Type B pancreatic cell (in vitro differentiated cells): ENCODE measurements at places on chromosomes 5 and 9. TPM values are rescaled to one million over a fixed set of nuclear protein-coding genes. Genes with fewer than 3 reads are reported as not detected.

GRCh38 chr9:133423216-133423615 lies 1.0 kb downstream of the ADAMTS13 start:
- no peak for DNase-seq

DNA sequence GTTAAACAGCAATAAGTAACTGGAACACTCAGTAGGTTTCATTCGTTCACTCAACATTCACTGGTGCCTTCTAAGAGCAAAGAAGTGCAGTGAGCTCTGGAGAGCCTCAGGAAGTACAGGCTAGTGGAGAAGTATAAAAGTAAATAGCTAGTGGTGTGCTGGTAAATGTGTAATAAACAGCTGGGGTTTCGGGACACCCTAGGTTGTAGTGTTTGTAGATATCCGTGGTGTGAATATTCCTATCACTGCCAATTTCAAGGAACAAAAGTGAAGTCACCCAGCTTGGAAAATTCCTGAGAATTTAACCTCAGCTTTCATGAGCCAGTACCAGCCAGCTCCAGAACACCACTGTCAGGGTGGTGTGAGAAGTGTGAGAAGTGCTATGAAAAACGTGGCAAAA lies 75.9 kb downstream of the GABBR2 start:
- no peak for DNase-seq

- DNase-seq: no peak
Measured at GRCh38 chr9:124429530-124429867, 14.3 kb upstream of the PSMB7 start.

- no peak for DNase-seq
Measured at GRCh38 chr5:113578091-113578490, 64.6 kb downstream of the YTHDC2 start.

GRCh38 chr5:165775111-165775510 lies 2269.7 kb downstream of the MAT2B start:
- DNase-seq: no peak

DNA sequence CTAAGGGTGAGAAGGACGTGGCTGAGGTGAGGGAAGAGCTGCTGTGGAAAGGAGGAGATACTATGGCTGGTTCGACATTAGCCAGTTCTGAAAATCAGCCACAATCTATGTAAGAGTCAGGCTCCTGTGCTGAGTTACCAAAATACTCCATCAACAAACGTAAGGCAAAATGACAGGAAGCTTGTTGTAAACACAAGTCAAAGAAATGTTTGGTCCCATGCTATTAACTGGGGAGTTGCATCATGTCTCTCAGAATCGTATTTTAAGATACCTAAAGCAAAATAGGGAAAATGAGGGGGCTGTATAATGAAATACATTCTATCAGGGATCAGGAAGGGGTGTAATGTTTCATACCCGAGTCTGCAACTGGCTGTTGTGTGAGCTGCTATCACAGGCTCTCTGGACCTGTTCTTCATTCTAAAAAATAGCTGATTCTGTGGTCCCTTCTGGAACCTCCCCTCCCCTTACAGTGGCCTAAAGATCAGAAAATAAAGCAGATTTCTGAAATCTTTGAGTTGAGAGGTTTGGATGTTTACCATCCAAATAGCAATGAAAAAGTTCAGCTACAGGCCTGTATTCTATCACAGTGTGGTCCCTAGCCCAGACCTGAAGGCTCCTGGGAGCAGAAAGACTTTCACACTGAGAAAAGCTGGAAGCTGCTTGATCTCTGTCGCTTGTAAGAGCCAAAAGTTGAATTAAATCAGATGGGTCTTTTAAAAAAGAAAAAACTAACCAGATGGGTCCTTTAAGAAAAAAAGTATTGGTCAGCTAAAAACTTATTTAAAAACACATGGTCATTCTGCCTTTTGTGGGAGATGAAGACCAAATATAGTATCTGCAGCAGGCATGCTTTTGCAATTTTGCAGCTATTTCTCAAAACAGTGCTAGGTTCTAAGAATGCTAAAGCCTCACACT lies 97.8 kb upstream of the SMC5 start:
- DNase-seq: no peak

DNA sequence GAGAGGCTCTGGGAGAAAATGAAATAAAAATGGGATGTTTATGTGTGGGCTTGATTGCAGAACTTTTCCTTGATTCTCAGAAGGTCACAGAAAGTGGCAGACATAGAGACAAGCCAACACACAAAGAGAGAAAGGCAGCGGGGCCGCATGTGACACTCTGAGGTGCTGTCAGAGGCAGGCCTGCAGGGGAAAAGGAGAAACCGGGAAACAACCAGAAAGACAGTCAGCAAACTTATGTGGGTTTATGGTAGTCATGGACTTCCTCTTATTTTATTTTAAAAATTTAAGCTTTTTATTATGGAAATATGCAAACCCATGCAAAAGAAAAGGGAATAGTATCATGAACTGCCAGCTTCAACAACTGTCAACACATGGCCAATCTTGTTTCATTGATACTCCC lies 16.3 kb upstream of the IGFBPL1 start:
- DNase-seq: no peak

- no peak for DNase-seq
Measured at GRCh38 chr5:92941806-92942205, 639.2 kb downstream of the NR2F1-AS1 start.

DNA sequence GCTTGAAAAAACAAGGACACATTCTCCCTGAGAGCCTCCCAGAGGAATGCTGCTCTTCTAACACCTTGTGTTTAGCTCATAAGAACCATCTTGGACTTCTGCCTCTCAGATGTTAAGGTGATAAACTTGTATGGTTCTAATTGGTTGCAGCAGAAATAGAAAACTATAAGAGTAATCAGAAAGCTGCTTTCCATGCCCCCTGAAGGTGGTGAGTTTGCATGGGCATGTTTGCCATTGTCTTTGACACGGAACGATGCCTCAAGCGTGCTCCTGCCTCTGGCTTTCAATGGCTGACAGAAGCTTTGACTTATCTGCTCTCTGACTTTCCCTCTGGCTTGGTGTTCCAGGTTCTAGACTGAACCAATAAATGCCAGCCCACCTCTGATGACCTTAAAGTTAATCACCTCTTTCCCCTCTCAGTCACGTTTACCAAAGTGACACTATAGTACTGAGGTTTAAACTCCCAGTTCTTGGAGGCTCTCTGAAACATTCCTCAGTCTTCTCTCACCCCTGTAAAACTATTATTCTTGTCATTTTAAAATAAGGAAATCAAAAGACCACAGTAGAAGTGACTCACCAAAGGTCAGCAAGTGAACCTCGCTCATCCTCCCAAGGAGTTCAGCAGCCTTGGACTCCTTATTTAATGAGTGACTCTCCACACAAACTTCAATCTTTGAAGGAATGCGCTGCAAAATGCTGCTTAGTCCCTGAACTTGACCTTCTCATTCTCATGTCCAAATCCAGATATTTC lies 103.6 kb downstream of the PIK3R1 start:
- DNase-seq: no peak

GRCh38 chr9:113661074-113661473 lies 197.5 kb downstream of the RGS3 start:
- no peak for DNase-seq

DNA sequence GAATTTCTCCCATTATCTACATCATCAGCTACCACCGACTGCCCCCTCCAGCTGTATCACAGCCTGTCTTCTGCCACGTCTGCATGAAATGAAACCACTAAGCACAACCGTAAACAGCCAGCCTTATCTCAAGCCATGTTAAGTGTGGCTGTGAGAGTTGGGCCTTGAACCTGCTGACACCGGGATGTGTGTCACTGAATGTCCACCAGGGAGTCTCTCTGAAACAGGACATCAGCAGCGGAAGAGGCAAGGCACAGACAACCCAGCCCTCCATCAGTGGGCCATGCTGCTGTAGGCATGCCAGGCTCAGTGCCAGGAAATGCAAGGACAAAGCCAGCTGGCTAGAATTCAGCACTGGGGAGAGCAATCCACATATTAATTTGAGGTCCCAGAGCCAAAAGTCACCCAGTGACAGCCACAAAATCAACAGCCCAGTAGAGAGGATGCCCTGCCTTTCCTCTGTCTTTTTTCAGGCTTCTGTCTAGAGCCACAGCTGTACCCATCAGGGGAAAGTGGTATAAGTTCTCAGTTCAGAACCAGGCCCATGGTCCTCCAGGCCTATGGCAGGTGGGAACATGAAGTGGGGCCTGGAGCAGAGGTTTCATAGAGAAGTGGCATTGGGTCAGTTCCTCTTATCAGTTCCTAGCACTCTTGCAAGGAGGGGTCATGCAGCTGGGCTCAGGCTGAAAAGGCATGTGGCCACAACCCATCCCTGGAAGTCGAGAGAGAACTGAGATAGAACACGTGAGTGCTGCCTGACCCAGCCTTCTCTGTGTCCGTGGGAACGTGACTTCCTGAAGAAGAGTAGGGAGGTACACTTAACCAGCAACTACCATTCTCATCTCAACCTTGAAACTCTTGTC lies 199.4 kb downstream of the ESM1 start:
- no peak for DNase-seq

- DNase-seq: no peak
Measured at GRCh38 chr5:58077416-58077815, 382.5 kb downstream of the PLK2 start.

DNA sequence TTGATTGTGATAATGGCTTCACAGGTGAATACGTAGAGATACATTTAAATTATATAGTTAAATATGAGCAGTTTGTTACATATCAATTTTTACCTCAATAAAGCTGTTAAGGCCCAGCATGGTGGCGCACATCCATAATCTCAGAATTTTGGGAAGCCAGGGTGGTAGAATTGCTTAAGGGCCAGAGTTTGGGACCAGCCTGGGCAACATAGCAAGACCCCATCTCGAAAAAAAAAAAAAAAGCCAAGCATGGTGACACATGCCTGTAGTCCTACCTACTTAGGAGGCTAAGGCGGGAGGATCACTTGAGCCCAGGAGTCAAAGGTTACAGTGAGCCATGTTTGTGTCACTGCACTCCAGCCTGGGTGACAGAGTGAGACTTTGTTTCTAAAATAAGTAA lies 138.7 kb upstream of the TMEM161B start:
- no peak for DNase-seq

DNA sequence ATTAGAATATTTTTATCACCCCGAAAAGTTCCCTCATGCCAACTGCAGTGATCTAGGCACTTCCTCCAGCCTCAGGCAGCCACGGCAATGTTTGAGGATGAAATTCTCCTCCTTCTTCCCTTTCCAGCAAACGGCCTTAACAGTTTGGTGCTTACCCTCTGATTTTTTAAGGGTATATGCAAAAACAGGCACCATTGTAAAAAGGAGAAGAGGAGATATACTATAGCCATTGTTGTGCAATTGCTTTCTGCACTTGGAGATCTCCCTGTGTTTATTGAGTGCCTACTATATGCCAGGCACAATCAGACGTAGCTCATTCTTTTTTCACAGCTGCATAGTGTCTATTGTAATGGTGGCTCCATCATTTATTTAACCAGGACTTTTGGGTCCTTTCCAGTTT lies 29.4 kb downstream of the GSN start:
- DNase-seq: no peak

GRCh38 chr9:136970361-136970760 lies 6.9 kb upstream of the PTGDS start:
- no peak for DNase-seq

GRCh38 chr9:120099065-120099464 lies 480.9 kb downstream of the CDK5RAP2 start:
- DNase-seq: no peak

Gene SLC36A3
- not detected in 2 replicates for total RNA-seq

Gene HTR4
- 0.29 and 1.4 TPM in 2 replicates for total RNA-seq

Gene ADGRD2
- 0.21 and 0.31 TPM in 2 replicates for total RNA-seq

Gene FOXD1
- total RNA-seq: 1.3 and 15.9 TPM in 2 replicates

Gene OGN
- total RNA-seq: 2.8 TPM in 1 of 2 replicates, not detected in the other

Gene PDLIM4
- 40.0 and 43.8 TPM in 2 replicates for total RNA-seq

Gene NDST1
- 96.5 and 101 TPM in 2 replicates for total RNA-seq
